ENCODE measurements at places on chromosomes 2 and 18.
A peak's percentile ranks its signal among the peaks of the same experiment; 100 is the strongest.

- no peak for DNase-seq
Measured at GRCh38 chr2:143410082-143410897, 281.1 kb downstream of the ARHGAP15 start.

DNA sequence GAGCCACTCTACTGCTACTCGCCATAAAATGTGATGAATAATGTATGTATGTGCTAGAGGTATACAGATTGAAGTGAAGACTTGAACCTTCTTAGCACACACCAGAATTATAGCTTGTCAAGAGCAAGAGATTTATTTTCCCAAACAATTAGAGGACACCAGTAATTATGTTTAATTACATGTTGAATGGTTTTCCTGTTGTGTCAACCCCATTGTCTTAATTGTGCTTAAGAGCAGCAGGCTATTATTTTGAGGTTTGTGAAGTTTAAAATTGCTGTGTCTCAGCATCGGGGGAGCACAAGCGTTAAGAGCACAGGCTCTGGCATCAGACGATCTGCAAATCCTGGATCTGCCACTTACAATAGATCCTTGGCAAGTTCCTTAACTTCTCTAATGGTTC lies 29.0 kb downstream of the KIF5C start:
- DNase-seq: no peak

DNA sequence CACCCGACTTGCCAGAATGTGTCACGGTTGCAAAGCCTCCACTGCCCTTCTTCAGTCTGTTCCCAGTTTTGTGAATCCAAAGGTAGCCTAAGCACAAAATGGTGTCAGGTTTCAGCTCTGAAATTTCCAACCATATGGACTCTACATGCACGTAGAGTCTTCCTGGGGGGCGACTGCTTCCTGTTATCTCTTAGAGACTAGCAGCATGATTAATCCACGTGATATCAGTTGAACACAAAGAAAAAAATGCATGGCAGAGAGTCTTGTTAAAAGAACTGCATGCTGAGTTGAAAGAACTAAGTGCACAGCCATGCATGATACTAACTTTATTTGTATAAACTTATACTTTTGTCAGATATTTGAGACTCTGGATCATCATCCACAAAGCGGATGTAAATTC lies 404.4 kb downstream of the SOCS6 start:
- no peak for DNase-seq

GRCh38 chr2:191951832-191952231 lies 104.9 kb upstream of the CAVIN2 start:
- DNase-seq: no peak

DNA sequence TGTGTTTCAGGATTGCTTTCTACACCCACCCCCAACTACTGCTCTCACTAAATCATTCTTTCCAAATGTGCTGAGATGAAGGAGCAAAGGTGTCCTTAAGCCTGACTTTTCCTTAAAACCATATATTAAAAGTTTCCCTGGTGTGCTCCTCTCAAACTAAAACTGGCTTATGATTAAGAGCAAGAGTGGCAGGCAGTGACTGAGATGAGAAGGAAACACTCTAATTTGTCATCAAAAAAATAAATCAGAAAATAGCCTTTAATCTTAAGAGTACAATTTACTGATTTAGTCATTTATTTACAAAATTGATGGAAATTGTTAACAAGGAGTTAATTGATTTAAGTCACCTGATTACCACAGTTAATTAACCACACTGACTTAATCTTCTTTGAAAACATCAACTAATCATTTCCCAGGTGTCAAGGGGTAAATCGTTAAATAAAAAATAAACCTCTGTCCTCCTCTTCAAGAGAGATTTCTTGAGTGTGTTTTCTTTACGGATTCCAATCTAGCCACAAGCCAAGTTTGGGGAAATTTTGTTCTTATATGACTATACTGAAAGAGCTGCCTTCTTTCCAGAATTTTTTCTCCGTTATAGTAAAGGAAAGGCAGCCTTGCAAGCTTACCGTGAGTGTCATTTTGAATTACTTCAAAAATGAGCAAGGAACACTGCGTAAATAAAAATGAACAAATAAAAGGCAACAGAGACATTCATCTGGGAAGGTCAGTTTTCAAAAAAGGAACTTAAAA lies 17.4 kb downstream of the LRP2 start:
- DNase-seq: no peak

GRCh38 chr2:54903736-54904554 lies 146.3 kb downstream of the RTN4 start:
- DNase-seq: peak; percentile 96

GRCh38 chr2:129070663-129071062 lies 752.0 kb upstream of the HS6ST1 start:
- no peak for DNase-seq

DNA sequence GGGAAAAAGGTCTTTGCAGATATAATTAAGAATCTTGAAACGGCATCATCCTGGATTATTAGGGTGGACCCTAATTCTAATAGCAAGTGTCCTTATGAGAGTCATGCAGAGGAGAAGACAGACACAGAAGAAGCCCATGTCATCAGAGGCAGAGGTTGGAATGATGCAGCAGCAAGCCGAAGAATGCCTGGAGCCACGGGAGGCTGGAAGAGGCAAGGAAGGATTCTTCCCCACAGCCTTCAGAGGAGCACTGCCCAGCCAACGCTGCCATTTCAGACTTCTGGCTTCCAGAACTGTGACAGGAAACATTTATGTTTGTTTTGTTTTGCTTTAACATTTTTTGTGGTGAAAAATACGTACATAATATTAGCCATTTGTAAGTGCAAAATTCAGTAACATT lies 72.3 kb downstream of the MCFD2 start:
- DNase-seq: no peak

DNA sequence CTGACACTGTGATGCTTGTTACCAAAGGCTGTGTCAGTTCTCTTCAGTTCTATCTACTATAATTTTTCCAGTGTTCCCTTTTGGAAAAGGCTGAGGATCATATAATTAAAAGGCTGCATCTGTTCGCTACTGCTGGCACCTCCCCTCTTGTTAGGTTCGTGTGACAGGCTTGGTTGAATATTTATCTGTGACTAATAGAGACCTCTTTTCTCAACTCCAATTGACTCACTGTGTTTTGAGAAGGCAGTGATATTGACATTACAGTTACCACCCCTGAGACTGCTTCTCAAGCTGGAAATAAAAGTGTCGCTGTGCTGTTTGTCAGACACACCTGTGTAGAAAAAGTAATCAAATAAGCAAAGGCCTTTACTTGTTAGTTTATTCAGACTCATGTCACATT lies 205.5 kb upstream of the KCNH7 start:
- DNase-seq: no peak

All from fibroblast of pulmonary artery (primary cell).